Activated CD8-positive, alpha-beta T cell treated with anti-CD3 and anti-CD28 coated beads, Interleukin-2, amount 10 ng/mL, durations not matched to agents 7 days and 5 days (primary cell): ENCODE measurements at places on chromosomes 5 and 9. TPM values are rescaled to one million over a fixed set of nuclear protein-coding genes. Genes with fewer than 3 reads are reported as not detected.
A peak's percentile ranks its signal among the peaks of the same experiment; 100 is the strongest.

Gene HBEGF
- total RNA-seq: 13.5 TPM

Gene FOXD4
- total RNA-seq: not detected

Gene APC
- total RNA-seq: 21.5 TPM

Gene ZNF367
- total RNA-seq: 38.4 TPM

Gene SLC6A7
- not detected for total RNA-seq

Gene PCDHA9
- not detected for total RNA-seq

Gene SGCD
- total RNA-seq: not detected

Gene DIPK1B
- 0.16 TPM for total RNA-seq

Gene WDR5
- 43.6 TPM for total RNA-seq

- DNase-seq: no peak
These were observed 116.6 kb downstream of the DROSHA start for GRCh38 chr5:31415009-31415923.

DNA sequence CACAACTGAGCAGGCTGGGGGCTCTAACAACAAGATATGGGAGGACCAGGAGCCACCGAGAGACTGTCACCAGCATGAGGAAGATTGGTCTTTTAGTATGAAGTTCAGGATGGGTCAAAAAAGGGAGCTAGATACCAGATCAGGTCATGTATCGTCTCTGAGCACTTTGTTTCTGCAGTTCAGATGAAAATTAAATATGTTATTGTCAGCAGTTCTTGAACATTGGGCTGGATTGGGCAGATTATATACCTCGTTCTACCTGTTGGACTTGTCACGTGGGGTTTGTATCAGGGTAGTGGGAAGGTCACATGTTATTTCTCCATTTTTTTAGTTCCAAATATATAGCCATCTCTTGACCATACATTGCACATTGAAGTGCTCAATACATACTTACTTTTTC is 47.3 kb downstream of the RCL1 start:
- no peak for DNase-seq

GRCh38 chr9:113187929-113188595 is 33.0 kb downstream of the FKBP15 start:
- no peak for DNase-seq

GRCh38 chr5:67878933-67879332 is 336.6 kb upstream of the PIK3R1 start:
- no peak for DNase-seq

DNA sequence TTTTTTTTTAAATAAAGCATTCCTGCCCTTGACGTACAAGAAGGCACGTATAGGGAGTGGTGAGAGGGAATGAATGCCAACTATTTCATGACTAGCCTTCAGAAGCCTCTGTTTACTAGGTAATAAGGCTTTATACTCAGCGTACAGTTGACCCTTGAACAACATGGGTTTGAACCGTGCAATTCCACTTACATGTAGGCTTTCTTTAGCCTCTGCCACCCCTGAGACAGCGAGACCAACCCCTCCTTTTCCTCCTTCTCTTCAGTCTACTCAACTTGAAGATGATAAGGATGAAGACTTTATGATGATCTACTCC is 22.5 kb downstream of the CDC42SE2 start:
- no peak for DNase-seq

GRCh38 chr9:137349471-137350033 is 47.5 kb upstream of the NRARP start:
- DNase-seq: no peak

- DNase-seq: no peak
These were observed 75.3 kb downstream of the PIK3R1 start for GRCh38 chr5:68290847-68291246.

GRCh38 chr9:34233672-34234071 is 54.8 kb downstream of the UBAP1 start:
- DNase-seq: no peak

- no peak for DNase-seq
These were observed 550.0 kb downstream of the PTPRD start for GRCh38 chr9:10062629-10063395.

DNA sequence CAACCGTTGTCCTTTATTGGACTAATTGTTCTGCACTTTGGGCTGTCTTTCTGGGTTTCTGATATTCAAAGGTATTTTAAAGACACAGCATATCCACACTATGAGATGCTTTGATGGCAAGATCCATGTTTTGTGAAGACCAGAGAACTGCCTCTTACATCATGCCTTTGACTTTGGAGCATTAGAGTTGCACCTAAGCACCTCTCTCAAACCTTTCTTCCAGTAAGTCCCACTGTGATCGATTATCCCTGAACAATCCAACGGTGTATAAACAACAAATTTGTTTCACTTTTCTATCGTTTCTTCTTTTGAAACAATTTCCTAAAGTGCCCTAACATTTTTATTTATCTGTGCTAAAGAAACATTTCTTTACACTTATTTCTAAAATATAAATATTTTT is 144.4 kb downstream of the KCTD16 start:
- no peak for DNase-seq

- no peak for DNase-seq
These were observed 42.3 kb upstream of the CLPTM1L start for GRCh38 chr5:1387059-1387755.

DNA sequence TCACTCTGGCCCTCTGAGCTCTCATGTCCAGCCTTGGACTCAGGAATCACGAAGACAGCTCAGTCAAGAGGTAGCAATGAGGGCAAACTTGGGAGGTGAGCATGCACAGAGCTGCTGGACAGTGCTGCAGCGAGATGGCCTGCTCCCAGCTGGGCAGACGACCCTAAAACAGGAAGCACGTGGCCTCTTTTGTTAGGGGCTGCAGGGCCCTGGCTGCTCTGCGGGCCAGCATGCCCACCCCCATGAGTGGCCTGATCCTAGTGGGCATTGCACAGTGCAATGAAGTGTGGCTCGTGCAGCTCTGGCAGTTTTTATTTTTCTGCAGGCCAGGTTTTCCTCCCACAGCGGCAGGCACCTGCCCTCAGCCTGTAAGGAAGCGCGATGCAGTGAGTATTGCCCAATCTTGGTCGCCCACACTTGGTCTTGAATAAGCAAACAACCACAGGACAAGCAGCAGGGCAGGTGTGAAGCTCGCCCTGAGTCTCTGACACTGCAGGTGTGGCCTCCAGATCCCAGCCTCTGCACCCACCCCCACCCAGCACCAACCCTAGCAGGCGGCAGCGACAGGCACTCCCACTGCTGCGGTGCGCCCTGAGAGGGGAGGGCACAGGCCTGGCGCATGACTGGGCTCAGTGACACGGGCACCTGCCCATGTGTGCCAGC is 60.8 kb downstream of the SEMA4D start:
- DNase-seq: peak; percentile 59

- DNase-seq: no peak
These were observed 140.4 kb downstream of the ESM1 start for GRCh38 chr5:54844905-54845566.

GRCh38 chr9:99579964-99580363 is 241.7 kb upstream of the NR4A3 start:
- DNase-seq: no peak

DNA sequence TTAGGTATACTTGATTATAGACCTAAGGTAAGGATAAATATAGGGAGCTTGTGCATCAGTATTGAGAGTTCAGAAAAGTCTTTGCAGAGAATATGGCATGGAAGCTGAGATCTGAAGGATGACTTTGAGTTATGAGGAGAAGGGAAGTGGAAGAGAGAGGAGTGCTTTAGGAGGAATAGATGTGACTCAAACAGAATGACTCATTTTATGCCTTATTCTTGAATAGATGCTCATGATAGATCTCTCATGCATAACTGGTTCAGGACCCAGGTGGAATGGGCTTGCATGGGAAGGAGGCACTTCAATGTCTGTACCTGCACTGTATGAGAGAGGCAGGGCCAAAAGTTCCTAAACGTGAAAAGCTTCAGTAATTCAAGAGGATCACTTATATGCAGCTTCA is 103.3 kb downstream of the CWC27 start:
- DNase-seq: no peak

- DNase-seq: no peak
These were observed 4.6 kb downstream of the ANXA1 start for GRCh38 chr9:73155968-73156864.

DNA sequence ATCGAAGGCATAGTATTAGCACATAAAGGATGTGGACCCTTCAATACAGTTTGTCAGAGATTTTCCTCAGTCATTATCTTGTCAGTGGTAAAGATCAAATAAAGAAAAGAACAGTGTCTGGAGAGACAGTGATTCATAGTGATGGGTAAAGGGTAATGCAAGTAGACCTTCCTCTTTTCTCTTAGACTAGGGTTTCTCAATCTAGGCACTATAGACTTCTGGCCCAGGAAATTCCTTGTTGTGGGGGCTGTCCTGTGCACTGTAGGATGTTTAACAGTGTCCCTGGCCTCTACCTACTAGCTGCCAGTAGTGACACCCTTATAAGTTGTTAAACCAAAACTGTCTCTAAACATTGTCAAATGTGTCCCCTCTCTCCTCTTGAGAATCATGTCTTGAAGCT is 6.9 kb downstream of the CAMK4 start:
- no peak for DNase-seq

DNA sequence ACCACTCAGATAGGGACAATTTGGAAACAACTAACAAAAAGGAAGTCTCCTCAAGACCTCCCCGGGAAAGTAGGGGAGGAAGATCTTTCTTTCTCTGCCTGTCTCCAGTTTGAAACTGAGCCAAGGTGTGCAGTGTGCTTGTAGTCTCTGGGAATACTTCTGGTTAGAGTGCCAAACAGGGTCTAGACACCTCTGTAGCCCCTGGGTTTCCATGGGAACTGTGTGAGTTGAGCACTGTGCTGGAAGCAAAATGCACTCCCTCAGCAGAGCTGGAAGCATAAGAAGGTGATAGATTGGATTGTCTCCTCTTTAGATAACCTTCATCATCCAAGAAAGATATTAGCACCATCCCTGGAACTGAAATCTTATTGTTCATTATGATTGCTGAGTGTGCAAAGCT is 129.2 kb upstream of the TNPO1 start:
- no peak for DNase-seq

- DNase-seq: no peak
These were observed 157.9 kb downstream of the NFIB start for GRCh38 chr9:14156046-14156445.

DNA sequence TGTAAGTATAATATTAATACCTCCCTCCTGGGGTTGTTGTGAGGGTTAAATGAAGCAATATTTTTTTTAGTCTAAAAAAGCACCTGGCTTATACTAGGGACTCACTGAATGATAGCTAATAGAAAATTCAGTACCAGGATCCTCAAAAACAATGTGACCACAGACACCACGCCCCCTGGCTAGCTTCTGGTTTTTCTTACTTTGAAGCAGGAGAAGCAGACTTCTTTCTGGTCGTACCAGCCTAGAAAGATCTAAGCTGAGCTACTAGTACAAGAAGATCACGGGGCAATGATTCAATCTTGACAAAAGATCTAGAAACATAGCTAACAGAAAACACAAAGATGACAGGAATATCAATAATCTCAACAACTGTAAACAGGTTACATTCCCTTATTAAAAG is 218.5 kb upstream of the SLC30A5 start:
- DNase-seq: peak; percentile 34

GRCh38 chr9:35771534-35771933 is 17.5 kb upstream of the MSMP start:
- no peak for DNase-seq

DNA sequence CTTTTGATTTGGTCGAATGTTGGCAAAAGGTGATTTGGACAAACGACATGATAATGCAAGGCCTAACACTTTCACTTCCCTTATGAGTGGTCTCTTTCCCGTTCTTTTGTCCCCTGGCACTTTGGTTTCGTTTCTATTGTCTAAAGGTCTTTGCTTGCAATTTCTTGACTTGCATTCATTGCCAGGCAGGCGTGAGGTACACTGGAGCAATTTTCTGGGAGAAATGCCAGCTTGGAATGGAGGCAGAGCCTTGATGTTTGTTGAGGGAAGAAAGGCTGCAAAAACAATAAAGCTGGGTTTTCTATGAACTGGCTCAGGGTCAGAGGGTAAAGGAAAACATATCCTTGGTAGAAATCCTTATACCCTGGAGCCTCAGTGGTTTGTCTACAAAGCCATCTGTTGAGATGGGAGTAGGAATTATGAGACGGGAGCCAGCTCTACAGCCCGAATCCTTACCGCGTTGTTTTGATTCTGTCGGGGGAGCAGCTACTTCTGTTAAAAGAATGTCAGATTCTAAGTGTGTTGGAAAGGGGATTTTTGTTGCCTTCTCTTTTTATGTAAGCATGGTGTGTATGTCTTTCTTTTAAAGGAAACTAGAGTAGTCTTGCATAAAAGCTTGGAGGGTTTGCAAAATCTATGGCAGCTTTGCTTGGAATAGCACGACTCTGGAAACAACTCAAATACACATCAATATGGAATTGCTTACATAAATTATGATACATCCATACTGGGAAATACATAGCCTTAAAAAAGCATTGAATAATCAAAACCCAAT is 158.9 kb downstream of the RMI1 start:
- no peak for DNase-seq

- no peak for DNase-seq
These were observed 75.0 kb downstream of the WNK2 start for GRCh38 chr9:93258818-93259489.

- no peak for DNase-seq
These were observed 1.8 kb downstream of the OLFML2A start for GRCh38 chr9:124778575-124779367.

DNA sequence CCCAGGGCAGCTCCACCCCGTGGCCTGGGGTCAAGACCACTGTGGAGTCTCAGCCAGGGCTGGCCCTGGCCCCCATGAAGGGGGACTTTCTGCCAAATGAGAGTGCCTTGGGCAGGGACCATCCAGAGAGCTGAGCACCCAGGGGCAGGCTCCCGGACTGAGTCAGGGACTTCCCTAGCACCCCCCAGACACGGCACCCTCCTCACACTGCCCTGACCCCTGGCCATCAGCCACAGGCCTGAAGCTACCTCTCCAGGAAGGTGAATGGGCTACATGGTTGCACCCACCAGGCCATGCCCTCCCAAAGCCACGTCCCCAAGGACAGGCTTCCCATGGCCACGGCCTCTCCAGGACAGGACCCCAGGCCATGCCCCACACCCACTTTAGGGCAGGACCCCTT is 9.5 kb downstream of the CCDC187 start:
- DNase-seq: no peak

- DNase-seq: no peak
These were observed 237.3 kb downstream of the TMEM167A start for GRCh38 chr5:82839881-82840280.

DNA sequence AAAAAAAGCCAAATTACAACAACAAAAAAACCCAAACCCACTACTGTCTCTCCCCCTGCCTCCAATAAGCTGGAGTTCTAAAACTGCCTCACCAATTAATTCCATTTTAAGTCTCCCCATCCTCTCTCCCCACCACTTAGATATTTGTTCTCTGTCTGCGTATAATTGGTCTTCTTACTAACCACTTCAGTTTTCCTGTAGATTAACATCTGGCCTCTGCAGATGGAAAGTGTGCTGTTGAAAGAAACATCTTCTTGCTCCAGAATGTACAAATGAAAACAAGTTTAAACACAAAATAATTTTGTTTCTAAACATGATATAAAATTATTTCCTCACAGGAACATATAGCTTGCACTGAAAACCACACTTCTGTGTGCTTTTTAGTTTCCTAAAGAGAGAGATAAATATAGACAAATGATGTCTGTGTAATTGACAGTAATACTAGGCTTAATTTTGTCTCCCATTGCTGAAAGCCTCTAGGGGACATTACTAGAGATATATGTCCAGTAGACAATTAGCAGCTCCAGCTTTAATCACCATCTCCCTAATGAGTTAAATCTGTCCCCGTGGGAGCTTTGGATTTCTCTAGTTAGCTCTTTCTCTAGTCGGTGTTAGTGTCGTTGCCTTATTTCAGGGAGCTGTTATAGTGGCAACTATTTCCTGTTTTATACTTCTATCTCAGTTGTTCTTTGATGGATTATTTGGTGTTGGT is 164.0 kb downstream of the ARHGAP26 start:
- DNase-seq: no peak

GRCh38 chr9:115525111-115526058 is 407.4 kb upstream of the TNC start:
- DNase-seq: no peak

GRCh38 chr5:132437604-132438266 is 52.8 kb downstream of the IRF1 start:
- DNase-seq: peak; percentile 84
